OCI-M1 (cell line): ENCODE measurements at places on chromosomes 5 and 9.

DNA sequence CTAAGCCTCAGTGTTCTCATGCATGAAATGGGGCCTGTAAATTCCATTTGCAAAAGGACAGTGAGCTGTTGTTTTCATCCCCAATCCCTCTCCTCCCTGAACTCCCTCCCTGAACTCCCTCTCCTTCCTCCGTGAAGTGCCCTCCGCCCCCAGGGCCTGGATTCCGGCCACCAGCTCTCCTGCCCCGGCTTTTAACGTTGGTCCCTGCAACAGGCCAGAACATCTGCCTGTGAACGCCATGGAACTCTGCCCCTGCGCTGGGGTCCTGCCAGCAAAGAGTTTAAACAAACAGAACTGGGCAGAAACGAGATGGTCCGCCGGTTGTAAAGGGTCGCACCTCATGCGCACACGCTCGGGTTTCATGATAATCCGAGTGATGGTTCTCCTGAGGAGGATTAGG lies 62.4 kb downstream of the SMIM23 start:
- DNase-seq = no peak

DNA sequence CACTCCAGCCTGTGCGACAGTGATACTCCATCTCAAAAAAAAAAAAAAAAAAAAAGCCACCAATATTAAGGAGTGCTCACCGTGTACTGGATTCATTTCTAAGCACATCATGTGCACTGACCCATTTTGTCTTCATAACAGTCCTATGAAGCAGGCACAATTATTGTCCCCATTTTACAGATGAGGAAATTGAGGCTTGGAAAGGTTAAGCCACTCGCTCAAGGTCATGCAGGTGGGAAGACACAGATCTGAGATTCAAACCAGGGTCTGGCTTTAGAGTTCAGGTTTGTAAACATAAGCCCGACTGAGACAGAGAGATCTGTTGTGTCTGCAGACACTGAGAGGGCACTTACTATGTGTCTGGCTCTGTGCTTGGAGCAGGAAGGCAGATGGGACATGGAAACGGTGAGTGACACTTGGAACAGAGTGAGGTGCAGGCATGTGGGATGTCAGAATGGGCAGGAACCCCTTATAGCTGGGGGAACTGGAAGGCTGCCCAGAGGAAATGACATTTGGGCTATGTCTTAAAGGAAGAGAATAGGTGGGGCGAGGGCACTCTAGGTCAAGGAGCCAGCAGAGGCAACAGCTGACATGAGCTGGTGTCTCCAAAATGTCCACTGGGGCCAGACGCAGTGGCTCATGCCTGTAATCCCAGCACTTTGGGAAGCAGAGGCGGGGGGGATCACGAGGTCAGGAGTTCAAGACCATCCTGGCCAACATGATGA lies 69.9 kb downstream of the STK10 start:
- DNase-seq = no peak

DNA sequence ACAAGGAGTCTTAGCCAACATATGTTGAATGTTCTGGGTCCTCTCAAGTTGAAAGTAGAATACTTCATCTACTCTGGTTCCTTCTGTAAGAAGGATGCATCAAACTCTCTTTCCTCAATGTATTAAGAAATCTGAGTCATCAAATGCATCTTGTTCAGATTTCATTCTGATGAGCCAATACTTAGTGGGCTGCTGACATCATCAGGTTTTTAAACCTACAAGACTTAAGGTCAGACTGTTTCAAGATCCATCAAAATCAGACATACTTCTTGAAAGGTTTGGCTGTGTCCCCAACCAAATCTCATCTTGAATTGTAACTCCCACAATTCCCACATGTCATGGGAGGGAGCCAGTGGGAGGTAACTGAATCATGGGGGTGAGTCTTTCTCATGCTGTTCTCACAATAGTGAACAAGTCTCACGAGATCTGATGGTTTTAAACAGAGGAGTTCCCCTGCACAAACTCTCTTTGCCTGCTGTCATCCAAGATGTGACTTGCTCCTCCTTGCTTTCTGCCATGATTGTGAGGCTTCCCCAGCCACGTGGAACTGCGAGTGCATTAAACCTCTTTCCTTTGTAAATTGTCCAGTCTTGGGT lies 168.8 kb downstream of the RAPGEF6 start:
- DNase-seq = no peak

- DNase-seq = no peak
Measured at GRCh38 chr9:121963528-121963995, 129.5 kb downstream of the TTLL11 start.

DNA sequence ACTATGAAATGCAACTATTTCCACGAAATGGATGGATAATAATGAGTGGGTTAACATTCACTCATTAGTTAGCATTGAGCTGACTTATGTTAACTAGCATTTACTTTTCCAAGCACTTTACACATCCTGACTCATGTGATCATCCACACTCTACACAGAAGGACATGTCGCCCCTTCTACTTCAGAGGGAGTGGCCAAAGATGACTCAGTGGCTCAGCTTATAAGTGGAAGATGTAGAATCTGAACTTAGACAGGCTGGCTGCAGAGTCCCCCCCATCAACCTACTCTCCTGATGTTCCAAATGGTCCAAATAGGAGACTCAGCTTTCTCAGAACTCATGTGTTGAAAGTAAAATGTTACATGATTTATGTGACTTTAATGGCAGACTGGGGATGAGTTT lies 146.0 kb downstream of the ADCY2 start:
- DNase-seq = no peak

DNA sequence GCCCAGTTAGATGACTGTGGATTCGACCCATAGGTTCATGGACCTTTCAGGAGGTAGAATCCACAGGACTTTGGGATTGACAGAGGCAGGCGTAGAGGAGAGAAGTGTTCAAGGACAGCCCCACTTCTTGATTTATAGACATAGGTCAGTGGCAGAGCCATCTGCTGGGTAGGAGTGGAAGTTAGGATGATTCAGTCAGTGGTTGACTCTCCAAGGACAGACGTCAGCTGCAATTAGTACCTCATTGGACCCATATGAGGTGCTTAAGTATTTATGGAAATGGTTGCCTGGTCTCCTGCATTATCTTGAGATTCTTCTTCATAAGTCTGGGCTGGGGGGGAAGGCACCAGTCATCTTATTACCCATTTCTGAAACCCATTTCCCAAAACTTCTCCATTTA lies 70.9 kb downstream of the SH3RF2 start:
- DNase-seq = peak; percentile 39

GRCh38 chr9:130974697-130975096 lies 34.3 kb upstream of the LAMC3 start:
- no peak for DNase-seq

- no peak for DNase-seq
Measured at GRCh38 chr5:130365956-130366355, 461.7 kb downstream of the CHSY3 start.

GRCh38 chr5:41656597-41656996 lies 146.2 kb upstream of the PLCXD3 start:
- no peak for DNase-seq

DNA sequence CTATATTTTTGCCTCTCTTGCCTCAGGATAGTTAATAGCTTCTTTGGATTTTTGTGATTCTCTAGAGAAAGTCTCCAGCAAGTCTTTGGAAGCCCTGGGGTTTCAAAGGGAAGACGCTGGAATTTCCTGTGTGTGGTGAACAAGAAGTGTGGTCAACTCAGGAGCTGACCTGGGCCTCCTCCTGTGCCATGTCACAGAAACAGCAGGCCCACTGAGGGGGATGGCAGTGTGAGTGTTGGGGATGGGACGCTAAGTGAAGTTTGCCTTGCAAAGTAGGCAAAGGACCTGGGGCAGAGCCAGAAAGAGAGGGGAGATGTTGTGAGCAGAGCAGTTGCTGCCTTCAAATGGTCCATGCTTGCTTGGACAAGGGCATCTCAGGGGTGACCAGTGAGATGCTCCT lies 226.3 kb downstream of the DMRT2 start:
- DNase-seq = no peak

DNA sequence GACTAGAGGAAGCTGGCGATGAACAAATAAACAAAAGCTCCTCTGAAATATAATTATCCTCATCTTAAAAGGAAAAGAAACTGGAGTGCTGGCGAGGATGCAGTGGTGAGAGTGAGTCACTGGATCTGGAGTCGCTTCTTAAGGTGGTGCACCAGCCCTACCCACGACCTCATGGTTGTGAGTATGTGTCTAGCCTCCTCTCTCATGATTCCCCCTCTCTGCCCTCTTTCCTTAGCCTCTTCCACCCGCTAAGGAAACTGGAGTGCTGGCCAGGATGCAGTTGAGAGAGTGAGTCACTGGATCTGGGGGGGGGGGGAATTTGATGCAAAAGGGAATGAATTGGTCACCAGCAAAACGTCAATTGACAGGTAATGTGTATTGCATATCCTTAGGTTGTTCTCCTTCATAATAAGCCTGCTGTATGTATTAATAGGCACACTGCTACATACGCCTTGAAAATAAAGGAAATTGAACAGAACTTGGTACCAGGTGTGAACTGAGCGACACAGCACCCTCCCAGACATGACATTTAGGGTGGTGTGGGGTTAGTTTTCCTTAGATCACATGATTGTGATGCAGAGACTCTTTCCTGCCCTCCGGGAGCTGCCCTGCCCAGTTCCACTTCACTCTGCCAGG lies 36.3 kb upstream of the EBF1 start:
- DNase-seq = no peak

- no peak for DNase-seq
Measured at GRCh38 chr5:167792514-167792913, 498.9 kb upstream of the WWC1 start.

DNA sequence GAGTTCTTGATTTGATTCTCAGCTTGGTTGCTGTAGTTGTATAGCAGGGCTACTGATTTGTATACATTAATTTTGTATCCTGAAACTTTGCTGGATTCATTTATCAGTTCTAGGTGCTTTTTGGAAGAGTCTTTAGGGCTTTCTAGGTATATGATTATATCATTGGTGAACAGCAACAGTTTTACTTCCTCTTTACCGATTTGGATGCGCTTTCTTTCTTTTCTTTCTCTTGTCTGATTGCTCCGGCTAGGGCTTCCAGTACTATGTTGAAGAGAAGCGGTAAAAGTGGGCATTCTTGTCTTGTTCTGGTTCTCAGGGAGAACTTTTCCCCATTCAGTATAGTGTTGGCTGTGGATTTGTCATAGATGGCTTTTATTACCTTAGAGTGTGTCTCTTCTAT lies 158.9 kb downstream of the SAXO1 start:
- DNase-seq = peak; percentile 0

DNA sequence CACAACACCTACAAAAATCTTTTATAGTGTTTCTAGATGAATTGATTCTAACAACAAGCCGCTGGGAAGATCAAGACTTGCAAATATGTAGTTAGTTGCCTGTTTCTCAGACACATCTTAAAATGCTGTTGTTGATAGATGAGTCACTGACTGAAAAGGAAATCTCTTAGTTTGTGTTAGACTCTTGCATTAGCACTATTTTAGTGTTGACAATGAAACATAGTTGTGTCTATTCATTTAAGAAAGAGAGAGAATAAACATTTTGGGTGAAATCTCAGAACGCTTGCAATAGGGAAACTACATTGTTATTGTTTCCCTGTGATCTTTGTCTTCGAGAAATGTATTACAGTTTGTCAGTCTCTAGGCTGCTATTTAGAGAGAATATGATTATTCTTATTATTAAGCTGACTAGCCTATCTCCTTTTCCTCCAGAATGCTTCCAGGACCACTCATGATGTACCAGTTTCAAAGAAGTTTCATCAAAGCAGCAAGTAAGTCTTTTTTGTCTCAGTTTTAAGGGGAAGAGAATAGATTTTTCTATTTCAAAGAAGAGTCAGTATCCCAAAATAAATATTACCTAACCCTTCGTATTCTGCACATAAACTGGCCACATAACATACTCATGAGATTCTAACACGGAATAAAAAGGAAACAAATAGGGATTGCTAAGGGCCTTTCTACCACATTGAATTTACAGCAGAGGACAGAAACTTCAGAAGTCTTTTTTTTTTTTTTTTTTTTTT lies 285.6 kb downstream of the ARHGAP26 start:
- no peak for DNase-seq

GRCh38 chr9:98120476-98120875 lies 1.5 kb upstream of the TRIM14 start:
- DNase-seq = no peak

DNA sequence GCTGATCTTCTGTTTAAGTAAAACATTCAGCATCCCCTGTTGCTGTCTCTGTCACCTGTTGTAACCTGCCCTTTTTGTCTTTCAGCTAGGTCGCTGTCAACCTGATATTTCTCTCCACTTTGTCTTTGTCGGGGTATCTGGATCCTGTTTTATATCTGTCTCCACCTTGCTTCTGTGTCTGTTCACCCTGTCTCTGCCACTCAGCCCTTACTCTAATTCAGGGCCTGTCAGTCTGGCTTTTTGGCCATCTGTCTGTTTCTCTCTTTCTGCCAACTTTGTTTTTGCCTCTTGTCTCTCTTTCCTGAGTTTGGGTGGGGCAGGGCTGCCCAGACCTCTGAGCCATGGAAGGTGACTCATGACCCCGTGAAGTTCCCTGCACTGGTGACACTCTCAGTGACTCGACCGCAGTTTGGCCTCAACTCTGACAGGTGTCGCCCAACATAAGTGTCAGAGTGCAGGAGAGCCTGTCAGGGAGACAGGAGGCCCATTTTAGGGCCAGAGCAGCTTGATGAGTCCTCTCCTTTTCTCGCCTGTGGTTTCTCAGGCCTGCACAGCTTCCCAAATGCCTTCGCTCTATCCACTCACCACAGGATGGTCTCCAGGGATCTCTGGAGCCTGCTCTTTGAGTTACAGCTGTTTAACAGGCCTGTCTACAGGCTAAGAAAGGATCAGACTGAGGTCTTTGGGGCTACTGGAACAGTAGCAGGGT lies 868 bp downstream of the ZBTB43 start:
- peak; percentile 71 for DNase-seq

GRCh38 chr9:96450613-96451528 lies 902 bp downstream of the HABP4 start:
- DNase-seq = no peak

GRCh38 chr5:112109331-112110007 lies 309.6 kb downstream of the EPB41L4A start:
- DNase-seq = peak; percentile 55

GRCh38 chr5:158390577-158390976 lies 531.6 kb upstream of the CLINT1 start:
- DNase-seq = no peak

- DNase-seq = no peak
Measured at GRCh38 chr9:121478816-121479676, 20.6 kb downstream of the GGTA1 start.

DNA sequence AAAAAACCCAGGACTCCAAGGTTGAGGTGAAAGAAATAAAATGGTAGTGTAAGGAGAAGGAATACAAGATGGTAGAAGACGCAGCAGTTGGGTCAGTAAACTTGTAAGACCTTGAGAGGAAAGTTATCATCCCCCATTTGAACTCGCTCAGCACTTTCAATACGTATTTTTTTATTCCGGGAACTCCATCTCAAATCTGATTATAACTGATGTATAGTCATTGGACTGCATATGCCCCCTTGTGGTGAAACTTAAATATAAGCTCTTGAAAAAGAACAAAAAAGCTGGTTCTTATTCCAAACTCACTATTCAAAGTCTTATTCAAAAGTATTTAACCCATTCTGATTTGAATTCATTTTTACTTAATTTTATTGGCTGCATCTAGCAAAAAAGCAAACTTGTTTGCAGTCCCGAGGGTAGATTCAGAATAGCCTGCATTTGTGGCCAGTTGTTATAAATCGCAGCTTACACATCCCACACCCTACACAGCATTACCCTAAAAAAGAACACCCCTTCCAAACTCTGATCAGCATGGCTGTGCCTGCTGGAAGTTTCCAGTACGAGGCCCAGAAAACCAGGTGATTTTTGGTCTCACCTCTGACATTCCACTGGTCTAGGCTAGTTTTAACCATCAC lies 118.0 kb downstream of the ESM1 start:
- DNase-seq = peak; percentile 82

GRCh38 chr9:108861464-108861863 lies 602 bp upstream of the ACTL7A start:
- DNase-seq = no peak
